ENCODE measurements at places on chromosomes 12 and 14.
A peak's percentile ranks its signal among the peaks of the same experiment; 100 is the strongest.

DNA sequence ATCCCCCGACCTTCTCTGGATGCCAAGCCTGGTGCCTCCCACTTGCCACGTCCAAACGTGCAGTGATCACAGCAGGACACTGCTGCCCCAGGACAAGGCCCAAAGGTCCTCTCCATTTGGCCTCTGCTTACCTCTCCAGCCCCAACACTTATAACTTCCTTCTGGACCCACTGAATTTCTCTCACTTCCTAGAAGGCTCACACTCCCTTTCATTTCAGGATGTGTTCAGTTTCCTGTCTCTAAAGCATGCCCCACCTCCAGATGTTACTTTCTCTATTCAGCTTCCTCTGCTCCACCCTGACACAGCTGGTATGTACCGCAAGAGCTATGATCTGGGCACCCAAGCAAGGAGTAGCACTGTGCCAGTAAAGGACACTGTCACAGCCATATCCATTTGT, 33.0 kb downstream of the CDKL1 start:
- no peak for DNase-seq

DNA sequence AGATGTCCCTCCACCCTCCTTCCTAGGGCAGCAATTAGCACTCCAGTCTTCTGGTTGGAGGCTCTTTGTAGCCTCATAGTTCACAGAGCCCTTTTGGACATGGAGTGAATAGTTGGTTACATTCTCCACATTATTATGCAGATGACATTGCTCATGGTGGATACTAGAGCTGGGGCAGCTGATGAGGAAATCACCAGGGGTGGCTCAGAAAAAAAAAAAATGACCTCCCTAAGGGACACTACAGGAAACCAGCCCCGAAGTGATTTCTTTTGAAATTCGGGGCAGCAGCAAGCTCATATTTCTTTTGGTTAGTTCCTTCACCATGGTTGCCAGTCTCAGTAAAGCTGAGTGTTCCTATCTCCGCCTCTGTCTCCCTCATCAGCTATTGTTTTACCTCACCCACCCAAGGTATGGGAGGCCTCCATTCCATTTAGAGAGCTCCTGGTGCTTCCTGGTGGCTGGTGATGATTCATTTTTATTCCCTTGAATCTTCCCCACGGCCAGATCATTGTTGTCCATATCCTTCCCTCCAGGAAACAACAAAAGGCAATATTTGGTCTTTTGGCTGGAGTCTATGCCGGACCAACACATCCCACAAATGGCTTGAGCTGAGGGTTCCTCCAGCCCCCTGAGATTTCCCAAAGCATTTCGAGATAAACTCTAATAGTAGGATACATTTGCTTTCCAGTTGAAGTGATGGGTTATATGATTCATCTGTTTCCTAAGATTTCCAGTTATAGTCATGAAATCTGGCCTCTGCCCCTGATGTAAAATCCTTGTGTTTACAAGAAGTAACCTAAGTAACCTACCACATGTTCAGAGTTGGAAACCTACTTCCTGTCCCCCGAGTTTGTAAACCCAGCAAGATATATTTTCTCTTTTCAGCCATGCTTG, 56.2 kb upstream of the NID2 start:
- DNase-seq, result peak; percentile 57

DNA sequence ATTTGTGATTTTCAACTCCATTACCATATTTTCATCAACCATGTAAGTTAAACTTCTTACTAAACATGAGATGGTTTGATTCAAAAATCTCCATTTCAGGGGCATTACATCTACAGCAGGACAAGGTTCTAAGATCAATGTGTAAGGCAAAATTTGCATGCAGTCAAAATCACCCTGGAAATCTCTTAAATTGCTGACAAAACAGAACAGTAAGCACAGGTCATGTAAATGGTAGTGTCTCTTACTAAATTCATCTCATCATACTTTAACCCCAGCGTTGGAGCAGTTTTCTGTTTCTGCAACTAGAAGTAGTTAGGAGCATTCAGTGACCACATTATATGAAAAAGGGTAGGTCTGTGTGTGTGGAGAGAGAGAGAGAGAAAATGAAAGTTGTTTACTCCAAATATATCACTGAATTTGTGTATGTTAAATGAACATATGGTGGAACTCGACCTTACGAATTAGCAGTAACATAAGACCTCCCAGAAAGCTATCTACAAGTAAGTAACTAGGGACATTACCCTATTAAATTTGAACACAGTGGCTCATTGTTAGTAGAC, 227.5 kb downstream of the SSPN start:
- no peak for DNase-seq

DNA sequence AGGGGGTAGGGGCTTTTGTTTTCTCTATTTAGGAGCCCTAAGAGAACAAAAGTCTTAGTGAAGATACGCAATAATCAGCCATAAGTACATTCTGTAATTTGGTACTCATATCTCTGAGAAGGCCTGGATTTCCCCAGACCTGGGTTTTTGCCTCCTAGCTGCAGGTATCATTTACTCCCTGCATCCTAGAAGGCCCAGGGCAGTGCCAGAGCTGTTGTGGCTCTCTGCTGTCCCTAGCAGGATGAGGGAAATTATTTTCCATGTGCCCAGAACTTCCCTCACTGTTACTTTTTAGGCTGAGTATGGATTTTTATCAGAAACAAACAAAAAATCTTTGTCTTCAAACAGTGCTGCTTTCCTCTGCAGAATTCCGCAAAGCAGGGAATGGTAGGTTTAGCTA, 192.5 kb upstream of the SYT1 start:
- no peak for DNase-seq

GRCh38 chr12:15417691-15418090, 95.4 kb downstream of the PTPRO start:
- no peak for DNase-seq

GRCh38 chr12:99138393-99138792, 493.3 kb downstream of the APAF1 start:
- no peak for DNase-seq
